Hematopoietic multipotent progenitor cell treated with erythropoietin and hydrocortisone succinate and interleukin-3 and kit ligand, for 15 days (in vitro differentiated cells): ENCODE measurements at places on chromosomes 6 and 20.

DNA sequence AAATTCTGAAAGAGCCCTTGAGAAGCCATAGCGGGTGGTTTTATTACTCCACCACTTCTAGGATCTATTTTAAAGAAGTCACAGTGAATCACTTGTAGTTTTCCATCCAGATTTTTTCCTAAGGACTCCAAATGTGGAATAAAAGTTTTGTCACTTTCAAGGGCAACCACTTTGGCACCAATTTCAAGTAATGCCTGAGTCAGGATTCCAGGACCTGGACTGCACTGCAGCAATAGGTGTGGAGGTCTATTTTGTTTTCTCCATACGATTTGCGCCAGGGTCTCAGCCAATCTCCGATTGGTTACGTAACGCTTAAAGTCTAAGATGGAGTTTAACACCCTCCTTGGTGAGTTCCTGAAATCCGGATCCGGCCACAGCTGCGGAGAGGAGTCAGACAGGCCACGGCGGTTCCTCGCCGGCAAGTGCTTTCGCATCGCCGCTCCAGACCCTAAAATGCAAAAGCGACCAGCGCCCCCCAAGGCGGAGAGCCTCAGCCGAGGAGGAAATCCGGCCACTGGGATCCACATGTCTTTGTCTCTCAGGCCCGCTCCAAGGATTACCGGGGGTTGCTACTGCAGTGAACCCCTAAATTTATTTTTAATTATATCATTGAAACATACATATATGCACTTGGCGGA lies 18.6 kb upstream of the PPP1R3G start:
- no peak for DNase-seq

DNA sequence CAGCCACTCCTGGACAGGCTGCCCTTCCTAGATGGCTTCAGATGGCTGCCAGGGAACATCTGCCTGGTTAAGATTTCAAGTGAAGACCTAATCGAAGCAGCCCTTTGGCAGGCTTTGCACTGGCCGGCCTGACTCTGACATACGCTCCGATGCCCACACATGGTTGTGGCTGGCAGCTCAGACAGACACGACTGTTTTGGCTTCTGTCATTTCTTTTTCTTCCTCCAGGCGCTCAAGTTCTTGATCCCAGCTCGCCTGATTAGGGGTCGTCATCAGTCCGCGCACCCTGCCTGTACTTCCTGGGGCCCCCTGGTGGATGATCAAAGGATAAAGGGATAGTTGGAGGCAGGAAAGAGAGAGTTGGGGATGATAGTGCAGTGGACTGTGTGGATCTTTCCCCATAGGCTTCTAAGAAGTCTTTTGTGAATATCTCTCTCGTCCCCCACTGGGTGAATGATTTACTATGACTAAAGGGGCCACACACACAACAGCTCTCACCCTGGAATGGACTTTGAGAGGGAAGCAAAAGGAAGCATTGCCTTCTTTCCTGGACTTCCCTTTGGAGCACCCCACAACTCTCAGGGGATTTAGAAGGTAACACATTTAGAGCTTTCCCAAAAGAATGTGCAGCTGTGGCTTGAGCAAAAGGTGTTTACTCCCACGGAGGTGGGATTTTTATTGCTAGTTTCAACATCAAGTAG lies 21.4 kb upstream of the TRAM2 start:
- peak; percentile 45 for DNase-seq

GRCh38 chr6:145583753-145584152 lies 151.6 kb downstream of the EPM2A start:
- no peak for DNase-seq

GRCh38 chr6:11318835-11319813 lies 86.7 kb upstream of the NEDD9 start:
- no peak for DNase-seq

- DNase-seq, result peak; percentile 25
Measured at GRCh38 chr20:50735813-50736212, 4.4 kb downstream of the PARD6B start.

DNA sequence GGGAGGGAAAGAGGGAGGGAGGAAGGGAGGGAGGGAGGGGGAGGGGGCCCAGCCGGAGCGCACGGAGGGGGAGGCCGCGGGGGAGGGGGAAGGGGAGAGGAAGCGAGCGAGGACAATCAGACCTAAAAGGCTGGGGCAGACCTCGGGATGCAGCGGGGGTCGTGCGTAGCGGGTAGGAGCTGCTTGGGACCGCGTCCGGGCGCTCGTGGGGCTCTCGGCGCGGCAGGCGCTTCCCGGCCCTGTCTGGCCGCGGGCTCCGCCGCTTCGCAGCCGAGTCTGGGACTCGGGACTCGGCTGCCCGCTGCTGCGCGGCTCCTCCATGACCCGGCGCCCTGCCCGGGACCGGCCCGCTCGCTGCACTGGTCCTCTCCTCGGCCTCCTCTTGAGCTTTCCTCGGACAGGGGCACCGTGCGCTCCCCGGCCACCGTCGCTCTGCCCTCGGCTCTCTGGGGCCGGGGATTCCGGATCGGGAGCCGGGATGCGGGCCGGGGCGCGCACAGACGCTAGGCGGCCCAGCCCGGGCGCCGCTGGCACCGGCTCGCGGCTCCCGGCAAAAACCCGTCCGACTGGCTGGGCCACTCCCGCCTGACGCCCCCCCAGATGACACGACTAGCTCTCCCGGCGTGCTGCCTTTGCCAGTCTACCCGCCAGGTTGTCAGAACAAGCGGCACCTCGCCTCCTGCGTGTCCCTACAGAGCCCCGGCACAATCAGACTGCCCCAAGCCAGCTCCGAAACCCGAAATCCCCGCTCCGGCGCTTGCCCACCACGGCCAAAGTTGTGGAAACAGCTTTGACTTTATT lies 2.2 kb downstream of the TFAP2A start:
- no peak for DNase-seq

GRCh38 chr6:7851780-7852179 lies 58.8 kb downstream of the TXNDC5 start:
- DNase-seq, result no peak

- no peak for DNase-seq
Measured at GRCh38 chr6:33772082-33772830, 16.7 kb downstream of the LEMD2 start.

- no peak for DNase-seq
Measured at GRCh38 chr6:113599444-113599843, 257.7 kb upstream of the MARCKS start.

- no peak for DNase-seq
Measured at GRCh38 chr20:35598899-35599775, 16.5 kb upstream of the SPAG4 start.

DNA sequence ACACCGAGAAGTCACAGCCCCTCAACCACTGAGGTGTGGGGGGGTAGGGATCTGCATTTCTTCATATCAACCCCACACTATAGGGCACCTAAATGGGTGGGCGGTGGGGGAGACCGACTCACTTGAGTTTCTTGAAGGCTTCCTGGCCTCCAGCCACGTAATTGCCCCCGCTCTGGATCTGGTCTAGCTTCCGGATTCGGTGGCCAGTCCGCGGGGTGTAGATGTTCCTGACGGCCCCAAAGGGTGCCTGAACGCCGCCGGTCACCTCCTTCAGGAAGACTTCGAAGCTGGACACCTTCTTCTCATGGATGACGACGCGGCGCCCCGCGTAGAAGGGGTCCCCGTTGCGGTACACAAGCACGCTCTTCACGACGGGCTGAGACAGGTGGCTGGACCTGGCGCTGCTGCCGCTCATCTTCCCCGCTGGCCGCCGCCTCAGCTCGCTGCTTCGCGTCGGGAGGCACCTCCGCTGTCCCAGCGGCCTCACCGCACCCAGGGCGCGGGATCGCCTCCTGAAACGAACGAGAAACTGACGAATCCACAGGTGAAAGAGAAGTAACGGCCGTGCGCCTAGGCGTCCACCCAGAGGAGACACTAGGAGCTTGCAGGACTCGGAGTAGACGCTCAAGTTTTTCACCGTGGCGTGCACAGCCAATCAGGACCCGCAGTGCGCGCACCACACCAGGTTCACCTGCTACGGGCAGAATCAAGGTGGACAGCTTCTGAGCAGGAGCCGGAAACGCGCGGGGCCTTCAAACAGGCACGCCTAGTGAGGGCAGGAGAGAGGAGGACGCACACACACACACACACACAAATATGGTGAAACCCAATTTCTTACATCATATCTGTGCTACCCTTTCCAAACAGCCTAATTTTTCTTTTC lies at the start of gene DCDC2:
Gene DCDC2 (minus strand): TSS at position 724 of the 883 bp plus-strand sequence. CDS start 309 bp downstream, at position 415.
- no peak for DNase-seq

- DNase-seq, result no peak
Measured at GRCh38 chr6:168124158-168124557, 45.1 kb upstream of the FRMD1 start.

GRCh38 chr20:50874758-50875665 lies 56.2 kb downstream of the ADNP start:
- no peak for DNase-seq

- no peak for DNase-seq
Measured at GRCh38 chr6:160030103-160030502, 61.2 kb downstream of the IGF2R start.

GRCh38 chr6:129605967-129606366 lies 104.0 kb downstream of the ARHGAP18 start:
- no peak for DNase-seq

- no peak for DNase-seq
Measured at GRCh38 chr6:163298079-163298830, 116.3 kb upstream of the QKI start.

GRCh38 chr6:51842804-51843378 lies 244.5 kb downstream of the PKHD1 start:
- no peak for DNase-seq

- DNase-seq, result no peak
Measured at GRCh38 chr6:3412779-3413500, 43.9 kb downstream of the SLC22A23 start.

DNA sequence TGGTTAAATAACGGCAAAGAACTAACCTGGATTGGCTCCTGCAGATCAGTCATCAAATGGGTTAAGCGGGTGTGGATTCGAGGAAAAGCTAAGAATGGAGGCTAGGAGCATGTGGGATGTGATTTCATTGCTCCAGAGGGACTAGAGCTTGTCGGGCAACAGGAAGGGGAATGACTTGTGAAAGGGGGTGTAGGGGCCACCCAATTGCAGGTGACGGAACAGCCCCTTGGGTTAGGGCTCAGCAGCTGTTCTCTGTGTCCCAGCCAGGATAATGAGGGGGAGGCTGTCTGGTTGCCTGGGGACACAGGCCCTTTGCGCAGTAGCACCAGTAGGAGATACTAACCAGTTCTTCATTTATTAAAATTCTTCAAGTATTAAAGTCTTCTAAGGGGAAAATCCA lies 25.0 kb upstream of the MRPS18A start:
- DNase-seq, result no peak

GRCh38 chr6:130276507-130276906 lies 53.8 kb upstream of the SAMD3 start:
- DNase-seq, result no peak

- DNase-seq, result no peak
Measured at GRCh38 chr20:50360218-50360672, 149.9 kb upstream of the PTPN1 start.

DNA sequence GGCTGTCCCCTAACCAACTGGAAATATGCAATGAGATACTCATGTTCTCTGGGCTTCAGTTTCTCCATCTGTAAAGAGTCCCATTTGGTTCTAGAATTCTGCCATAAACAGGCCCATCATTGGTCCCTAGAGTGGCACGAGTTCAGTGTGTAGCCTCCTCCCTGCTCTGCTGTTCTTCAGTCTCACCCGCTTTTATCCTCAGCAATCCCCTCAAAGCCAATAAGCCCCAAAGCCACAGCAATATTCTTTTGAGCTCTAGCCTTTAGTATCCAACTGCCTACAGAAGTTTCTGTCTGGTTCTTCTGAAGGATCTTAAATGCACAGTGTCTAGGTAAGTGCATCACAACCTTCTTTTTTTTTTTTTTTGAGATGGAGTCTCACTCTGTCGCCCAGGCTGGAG lies 9.8 kb upstream of the MRPS18A start:
- DNase-seq, result no peak

GRCh38 chr6:34378470-34378869 lies 14.0 kb downstream of the NUDT3 start:
- DNase-seq, result no peak

- DNase-seq, result no peak
Measured at GRCh38 chr6:75588948-75589347, 12.7 kb upstream of the SENP6 start.

- peak; percentile 28 for DNase-seq
Measured at GRCh38 chr6:118893064-118893806, 717 bp upstream of the ASF1A start.

- no peak for DNase-seq
Measured at GRCh38 chr20:8433291-8433690, 301.2 kb downstream of the PLCB1 start.
